Activated CD4-positive, alpha-beta T cell treated with anti-CD3 and anti-CD28 coated beads, Interleukin-2, amount 10 ng/mL, durations not matched to agents 24 days and 14 days (primary cell): ENCODE measurements at places on chromosomes 2 and 18. TPM values are rescaled to one million over a fixed set of nuclear protein-coding genes. Genes with fewer than 3 reads are reported as not detected.

GRCh38 chr2:13550285-13551231 is 833.8 kb downstream of the TRIB2 start:
- no peak overlapping the region for H3K4me3 ChIP-seq
- no peak for DNase-seq
- H3K36me3 ChIP-seq = no peaks in the 10 kb centered on the region
- H3K4me1 ChIP-seq = no peaks in the 10 kb centered on the region
- no peaks in the 10 kb centered on the region for H3K27me3 ChIP-seq

- H3K4me1 ChIP-seq = no peaks in the 10 kb centered on the region
- H3K27ac ChIP-seq = no peak overlapping the region
- H3K4me3 ChIP-seq = no peak overlapping the region
- peaks cover 12% of the 10 kb centered on the region for H3K27me3 ChIP-seq
- no peak for DNase-seq
These were observed 142.7 kb downstream of the GALR1 start for GRCh38 chr18:77392321-77392720.

DNA sequence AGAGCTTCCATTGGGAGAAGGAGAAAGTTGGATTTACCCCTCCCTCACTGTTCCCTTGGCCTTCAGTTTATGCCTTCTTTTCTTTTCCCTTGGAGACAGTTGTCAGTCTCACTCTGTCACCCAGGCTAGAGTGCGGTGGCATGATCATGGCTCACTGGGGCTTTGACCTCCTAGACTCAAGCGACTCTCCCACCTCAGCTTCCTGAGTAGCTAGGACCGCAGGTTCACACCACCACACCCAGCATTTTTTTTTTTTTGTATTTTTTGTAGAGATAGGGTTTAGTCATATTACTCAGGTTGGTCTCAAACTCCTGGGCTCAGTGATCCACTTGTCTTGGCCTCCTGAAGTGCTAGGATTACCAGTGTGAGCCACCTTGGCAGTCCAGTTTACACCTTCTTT is 49.9 kb downstream of the SLC9A4 start:
- no peaks in the 10 kb centered on the region for H3K36me3 ChIP-seq
- H3K4me1 ChIP-seq = no peaks in the 10 kb centered on the region
- H3K27me3 ChIP-seq = peaks cover 2% of the 10 kb centered on the region
- no peak overlapping the region for H3K4me3 ChIP-seq

GRCh38 chr2:113370478-113371091 is 66.9 kb upstream of the ZNG1B start:
- H3K27me3 ChIP-seq = peaks cover 8% of the 10 kb centered on the region
- H3K4me3 ChIP-seq = no peak overlapping the region
- H3K4me1 ChIP-seq = peaks cover 13% of the 10 kb centered on the region
- peak; percentile 92 for DNase-seq

Gene ABCG8
- not detected in 2 replicates for total RNA-seq

Gene ARHGAP25
- total RNA-seq = 37.8 and 42.2 TPM in 2 replicates

Gene OR6B2
- total RNA-seq = not detected in 2 replicates

Gene EGR4
- 1.2 and 1.5 TPM in 2 replicates for total RNA-seq
